ENCODE measurements at places on chromosomes 2 and 18. TPM values are rescaled to one million over a fixed set of nuclear protein-coding genes. Genes with fewer than 3 reads are reported as not detected.

The UGT1A10 gene
- polyA plus RNA-seq, result 6.6 TPM

The PSMA8 gene
- polyA plus RNA-seq, result not detected

The GALNT5 gene
- polyA plus RNA-seq, result 0.06 TPM

The AQP12A gene
- polyA plus RNA-seq, result not detected

Data from kidney (tissue), 22 donors.